Activated T-cell treated with anti-CD3 and anti-CD28 coated beads, Interleukin-2, amount 50 U/mL, for 1 hour (primary cell): ENCODE measurements at places on chromosomes 7 and 10.

DNA sequence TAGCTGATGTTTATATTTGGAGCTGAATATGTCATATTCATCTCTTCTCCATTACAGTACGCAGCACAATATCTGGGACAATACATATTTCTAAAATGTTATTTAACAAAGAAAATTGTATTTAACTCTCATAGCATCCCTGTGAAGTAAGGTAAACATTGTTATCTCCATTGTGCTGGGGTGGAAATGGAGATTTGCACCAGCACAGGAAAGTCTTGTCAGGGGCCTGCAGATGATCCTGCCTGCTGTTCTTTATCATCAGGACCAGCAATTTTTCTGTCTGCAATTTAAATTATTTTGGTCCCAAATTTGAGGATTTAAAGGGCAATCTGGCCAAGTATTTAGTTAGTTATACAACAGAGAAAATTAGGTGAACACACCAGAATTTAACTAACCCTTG lies 144.4 kb downstream of the CPED1 start:
- no peak for DNase-seq

DNA sequence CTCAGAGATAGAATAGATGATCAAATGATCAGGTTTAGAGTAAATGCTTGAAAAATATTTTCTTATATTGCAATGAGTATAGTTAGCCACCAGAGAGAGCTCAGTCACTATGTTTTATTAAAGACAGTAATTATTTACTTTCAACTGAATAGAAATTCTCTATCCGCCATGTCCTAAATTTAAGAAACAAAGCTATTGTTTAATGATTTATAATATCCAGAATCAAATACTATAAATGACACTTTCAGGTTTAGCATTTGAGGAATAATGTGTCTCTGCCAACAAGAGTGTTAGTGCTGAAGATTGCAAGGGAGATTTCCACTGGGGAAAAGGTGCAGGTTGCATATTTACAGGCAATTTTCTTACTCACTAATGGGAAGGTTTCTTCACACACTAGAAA lies 184.7 kb downstream of the DGKB start:
- no peak for DNase-seq

DNA sequence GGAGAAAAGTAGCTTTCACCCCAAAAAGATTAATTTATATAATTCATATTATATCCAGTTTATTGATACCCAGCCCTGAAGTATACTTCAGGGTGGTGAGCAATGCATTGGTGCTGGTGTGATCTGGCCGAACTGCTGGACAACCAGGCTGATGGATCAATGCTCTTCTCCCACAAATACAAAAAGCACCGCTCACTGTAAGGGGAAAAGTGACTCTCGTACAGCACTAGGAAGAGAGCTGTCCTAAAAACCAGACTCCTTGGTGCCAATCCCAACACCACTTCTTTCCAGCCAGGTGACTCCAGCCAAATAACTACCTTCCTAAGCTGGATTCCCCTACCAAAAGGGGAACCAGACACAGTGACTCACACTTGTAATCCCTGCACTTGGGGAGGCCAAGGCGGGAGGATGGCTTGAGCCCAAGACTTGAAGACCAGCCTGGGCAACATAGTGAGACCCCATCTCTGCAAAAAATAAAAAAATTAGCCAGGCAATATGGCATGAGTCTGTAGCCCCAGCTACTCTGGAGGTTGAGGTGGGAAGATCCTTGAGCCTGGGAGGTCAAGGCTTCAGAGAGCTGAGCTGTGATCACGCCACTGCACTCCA lies 13.1 kb upstream of the TNPO3 start:
- no peak for DNase-seq

GRCh38 chr7:101374990-101375389 lies 12.3 kb downstream of the COL26A1 start:
- no peak for DNase-seq

DNA sequence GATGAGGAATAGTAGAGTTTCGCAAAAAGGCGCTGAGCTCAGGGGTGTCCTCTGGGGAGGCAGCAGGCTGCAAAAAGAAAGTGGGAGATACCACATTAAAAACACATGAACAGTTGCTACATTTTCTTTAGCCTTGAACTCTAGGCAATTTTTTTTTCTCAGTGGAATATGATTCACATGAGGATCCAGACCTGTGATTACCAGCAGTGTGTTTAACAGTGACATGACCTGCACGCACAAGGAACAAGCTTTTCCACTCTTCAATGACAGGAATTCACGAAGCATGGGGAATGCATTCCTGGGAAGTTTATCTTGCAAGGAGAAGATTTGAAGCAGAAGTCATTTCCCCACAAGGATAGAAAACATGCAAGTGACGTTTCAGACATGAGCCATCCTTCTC lies 161.6 kb downstream of the ITGA8 start:
- DNase-seq, result no peak
